ENCODE measurements at places on chromosomes 12 and 14.

GRCh38 chr12:50056639-50056976 is 788 bp upstream of the ASIC1 start:
- DNase-seq: no peak

DNA sequence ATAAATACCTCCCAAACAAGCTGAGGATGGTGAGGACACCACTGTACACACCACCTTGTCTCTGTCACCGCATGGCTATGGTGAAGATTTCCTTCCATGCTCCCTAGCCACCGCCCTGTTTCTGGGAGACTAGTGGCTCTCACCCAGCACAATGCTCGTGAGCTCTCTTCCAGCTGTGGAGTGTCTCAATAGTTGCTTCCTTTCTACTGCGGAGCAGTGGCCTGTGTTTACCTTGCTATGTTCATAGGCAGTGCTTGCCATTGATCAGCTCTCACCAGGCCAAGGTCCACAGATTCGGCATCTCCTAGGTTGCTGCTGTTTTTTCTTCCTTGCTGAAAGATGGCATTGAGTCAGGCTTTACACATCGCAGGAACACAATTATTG is 313.6 kb upstream of the RTL1 start:
- DNase-seq: no peak

GRCh38 chr14:54784657-54785056 is 118.0 kb downstream of the GCH1 start:
- no peak for DNase-seq

- DNase-seq: no peak
These were observed 56.0 kb upstream of the BDKRB2 start for GRCh38 chr14:96148631-96149030.

- DNase-seq: no peak
These were observed 133.0 kb downstream of the NAV3 start for GRCh38 chr12:77963576-77964178.

GRCh38 chr12:102685841-102686240 is 205.5 kb upstream of the IGF1 start:
- DNase-seq: no peak

- no peak for DNase-seq
These were observed 613.5 kb upstream of the TBX3 start for GRCh38 chr12:115297445-115297844.

DNA sequence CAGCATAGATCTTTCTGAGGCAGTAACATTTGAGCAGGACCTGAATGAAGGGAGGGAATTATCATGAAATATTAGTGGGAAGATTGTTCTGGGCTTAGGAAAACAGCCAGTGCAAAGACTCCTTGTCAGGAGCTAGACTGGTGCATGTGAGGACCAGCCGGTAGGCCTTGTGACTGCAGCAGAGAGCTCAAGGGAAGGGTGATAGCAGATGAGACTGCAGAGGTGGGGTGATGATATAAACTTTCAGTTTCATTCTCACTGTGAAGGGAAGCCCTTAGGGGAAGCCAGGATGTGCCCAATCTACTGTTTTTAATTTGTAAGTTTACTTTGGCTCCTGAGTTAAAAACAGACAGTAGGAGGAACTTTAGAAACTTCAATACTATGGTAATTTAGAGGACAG is 12.4 kb downstream of the IL22 start:
- no peak for DNase-seq

- no peak for DNase-seq
These were observed 21.7 kb downstream of the TMBIM6 start for GRCh38 chr12:49763006-49763591.

DNA sequence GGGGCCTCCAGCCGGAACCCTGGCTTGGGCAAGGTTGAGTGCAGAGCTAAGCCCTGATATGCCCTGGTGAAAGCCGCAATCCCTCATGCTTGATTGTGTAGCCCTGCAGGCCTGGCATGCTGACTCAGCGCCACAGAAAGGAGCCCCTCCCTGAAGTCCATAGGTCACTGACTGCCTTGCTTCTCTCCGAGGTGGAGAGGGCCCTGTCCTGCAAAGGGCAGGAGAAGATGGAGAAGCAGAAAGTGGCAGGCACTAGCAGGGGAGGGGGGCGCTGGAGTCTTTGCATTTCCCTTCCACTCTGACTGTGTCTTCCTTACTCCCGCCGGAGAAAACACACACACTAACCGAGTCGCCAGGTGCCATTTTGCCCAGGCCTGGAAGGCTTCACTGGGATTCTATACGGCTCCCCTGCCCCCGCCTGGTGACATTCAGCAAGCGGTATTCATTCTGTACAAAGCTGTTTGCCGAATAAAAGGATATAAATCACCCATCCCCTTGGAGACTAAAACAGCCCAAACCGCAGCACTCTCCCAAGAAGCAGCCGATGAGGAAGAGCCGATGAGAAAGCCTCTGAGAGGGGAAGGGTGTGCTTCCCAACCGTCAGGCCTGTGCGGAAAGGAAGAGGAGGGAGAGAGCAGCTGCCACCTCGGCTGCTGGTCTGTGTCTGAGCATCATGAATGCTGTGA is 69.8 kb downstream of the SLC6A12 start:
- no peak for DNase-seq

- no peak for DNase-seq
These were observed 60.2 kb upstream of the STXBP6 start for GRCh38 chr14:25110106-25110505.

- no peak for DNase-seq
These were observed 38.8 kb downstream of the TESC start for GRCh38 chr12:117060246-117060928.

DNA sequence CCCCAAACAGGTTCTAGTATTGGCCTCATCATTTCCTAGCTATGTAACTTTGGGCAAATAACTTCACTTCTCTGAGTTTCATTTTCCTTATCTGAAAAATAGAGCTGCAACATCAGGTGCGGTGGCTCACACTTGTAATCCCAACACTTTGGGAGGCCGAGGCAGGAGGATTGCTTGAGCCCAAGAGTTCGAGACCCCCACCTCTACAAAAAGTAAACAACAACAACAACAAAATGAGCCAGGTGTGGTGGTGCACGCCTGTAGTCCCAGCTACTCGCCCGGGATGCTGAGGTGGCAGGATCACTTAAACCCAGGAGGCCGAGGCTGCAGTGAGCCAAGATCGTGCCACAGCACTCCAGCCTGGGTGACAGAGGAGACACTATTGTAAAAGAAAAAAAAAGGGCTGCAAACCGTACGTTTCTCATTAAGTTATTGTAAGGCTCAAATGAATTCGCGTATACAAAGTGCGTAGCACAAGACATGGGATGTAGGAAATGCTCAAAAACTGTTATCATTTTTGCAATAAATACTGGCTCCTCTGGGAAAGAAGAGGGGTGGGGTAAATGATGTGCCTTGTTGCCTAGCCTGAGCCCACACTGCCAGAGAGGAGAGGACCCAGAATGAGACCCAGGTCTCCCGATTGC is 903 bp downstream of the C12orf76 start:
- DNase-seq: no peak

DNA sequence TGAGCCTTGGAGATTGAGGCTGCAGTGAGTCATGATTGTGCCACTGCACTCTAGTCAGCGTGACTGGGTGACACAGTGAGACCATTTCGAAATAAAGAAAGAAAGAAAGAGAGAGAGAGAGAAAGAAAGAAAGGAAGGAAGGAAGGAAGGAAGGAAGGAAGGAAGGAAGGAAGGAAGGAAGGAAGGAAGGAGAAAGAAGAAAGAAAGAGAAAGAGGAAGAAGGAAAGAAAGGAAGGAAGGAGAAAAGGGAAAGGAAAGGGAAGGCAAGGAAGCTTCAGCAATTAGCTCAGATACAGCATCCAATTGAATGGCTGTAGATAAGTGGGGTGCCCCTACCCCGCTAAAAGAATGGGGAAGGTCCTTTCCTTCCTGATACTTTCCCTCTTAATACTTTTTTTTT is 9.5 kb upstream of the NAA30 start:
- no peak for DNase-seq

DNA sequence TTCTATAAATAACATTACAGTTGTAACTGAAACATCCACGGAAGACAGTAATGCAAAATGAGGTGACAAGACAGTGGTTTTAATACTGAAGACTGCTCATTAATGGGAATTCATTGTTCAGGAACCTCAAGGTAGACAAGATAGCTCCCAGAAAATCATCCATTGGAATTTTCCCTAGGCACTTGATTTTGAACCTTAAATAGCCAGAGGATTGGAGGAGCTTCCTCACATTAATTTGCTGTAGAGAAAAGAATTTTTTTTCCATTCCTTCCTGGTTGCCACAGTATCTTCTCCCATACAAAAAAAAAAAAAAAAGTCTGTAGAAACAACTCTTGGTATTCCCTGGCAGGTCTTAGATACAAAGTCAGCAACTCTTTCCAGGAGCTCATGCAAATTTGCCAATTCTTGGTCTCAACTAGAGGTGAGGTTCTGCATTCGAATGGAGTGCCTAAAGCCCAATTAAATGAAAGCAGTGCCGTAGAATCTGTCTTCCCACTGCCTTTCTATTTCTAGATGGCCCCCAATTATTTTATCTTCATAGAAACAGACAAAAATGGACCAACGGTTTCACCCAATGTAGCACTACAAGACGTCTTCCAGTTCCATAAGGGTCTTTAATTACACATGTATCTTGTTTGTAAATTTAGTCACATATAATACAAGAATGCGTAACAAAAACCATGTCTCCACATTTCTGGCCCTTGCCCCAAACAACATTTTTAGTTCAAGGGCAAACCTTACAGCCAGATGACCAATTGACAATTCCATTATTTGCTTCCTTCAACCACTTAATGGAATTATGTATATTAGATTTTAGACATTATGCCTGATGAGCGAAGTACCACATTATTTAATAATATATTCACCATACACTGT is 13.5 kb downstream of the SLC38A2 start:
- DNase-seq: no peak

GRCh38 chr14:57845316-57845715 is 20.6 kb downstream of the SLC35F4 start:
- no peak for DNase-seq

- DNase-seq: no peak
These were observed 599.8 kb upstream of the TMEM132C start for GRCh38 chr12:127667131-127667685.

DNA sequence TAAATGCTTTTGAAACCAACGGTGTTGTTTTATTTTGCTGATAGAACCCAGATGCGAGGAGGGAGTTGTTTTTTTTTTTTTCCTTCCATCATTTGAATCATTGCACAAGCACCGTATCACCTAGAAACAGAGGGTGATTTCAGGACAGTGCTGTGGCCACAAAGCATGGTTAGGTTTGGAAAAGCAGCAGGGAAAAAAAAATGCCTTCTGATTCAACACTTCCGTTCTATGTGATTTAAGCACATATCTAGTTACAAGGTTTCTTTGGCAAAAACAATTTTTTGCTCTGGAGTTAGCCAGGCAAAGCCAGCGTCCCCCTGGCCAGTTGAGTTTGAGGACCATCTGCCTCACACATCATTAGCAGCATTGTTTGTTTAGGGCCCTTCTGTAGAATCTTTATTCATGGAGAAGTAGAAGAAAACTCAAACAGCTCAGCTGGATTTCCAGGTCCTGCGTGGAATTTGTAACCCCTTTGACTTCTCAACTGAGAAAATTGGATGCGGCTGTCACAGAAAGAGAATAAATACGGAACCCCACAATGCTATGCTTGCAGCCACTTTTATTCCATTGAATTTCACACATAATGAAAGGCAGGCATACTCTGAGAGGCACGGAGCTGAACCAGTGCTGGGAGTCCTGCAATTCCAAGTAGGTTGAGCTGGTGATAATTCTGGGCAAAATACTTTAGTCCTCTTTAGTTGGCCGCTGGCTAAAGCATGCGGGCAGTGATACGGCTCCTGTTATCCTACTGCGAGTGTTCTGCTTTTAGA is 17.0 kb upstream of the WNT5B start:
- no peak for DNase-seq

GRCh38 chr12:64890873-64891468 is 66.5 kb downstream of the TBC1D30 start:
- peak; percentile 9 for DNase-seq

DNA sequence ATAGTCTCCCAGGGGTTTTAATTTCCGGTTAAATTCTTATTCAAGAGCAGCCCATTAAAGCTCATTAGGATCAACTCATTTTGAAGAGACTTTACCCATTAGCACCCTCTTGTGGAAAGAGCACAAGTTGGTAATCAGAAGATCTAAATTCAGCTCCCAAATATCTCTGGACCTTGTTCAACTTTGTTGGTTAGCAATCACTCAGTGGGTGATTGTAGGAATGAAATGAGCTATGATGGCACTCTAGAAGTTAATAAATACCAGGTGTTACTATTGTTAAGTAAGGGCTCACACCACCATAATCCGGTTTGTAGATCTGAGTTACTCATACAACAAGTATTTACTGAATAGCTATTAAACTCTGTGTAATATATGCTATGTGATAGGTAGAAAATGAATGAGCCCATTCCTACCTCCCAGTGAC is 42.9 kb downstream of the TRIP11 start:
- DNase-seq: no peak

- no peak for DNase-seq
These were observed 1.2 kb upstream of the C14orf180 start for GRCh38 chr14:104578321-104578720.

- DNase-seq: no peak
These were observed 90.0 kb upstream of the PLEKHA5 start for GRCh38 chr12:19039515-19039914.

GRCh38 chr12:117968826-117969659 is at the start of gene KSR2:
Gene KSR2, minus strand, starts transcription at chr12:117968990. Its CDS starts 735 bp downstream, at chr12:117968255.
- peak; percentile 81 for DNase-seq

- no peak for DNase-seq
These were observed 207.5 kb downstream of the PAX9 start for GRCh38 chr14:36869125-36869524.

DNA sequence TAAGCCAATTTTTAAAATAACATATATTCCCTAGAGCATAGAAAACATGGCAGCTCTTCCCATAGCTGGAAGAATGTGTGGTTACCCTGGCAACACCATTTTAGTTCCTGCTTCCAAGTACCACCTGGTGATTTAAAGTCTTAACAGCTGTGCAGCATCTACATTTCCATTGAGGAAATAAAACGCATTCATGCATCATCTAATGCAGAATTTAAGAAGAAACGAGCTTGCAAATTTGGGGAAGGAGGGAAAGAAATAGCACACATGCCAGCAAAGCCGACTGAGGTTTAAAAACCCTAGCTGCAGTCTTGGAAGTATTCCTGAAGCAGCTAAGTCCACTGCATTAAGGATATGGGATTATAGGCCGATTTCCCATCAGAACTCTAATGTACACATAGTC is 22.8 kb upstream of the SLC38A2 start:
- no peak for DNase-seq

DNA sequence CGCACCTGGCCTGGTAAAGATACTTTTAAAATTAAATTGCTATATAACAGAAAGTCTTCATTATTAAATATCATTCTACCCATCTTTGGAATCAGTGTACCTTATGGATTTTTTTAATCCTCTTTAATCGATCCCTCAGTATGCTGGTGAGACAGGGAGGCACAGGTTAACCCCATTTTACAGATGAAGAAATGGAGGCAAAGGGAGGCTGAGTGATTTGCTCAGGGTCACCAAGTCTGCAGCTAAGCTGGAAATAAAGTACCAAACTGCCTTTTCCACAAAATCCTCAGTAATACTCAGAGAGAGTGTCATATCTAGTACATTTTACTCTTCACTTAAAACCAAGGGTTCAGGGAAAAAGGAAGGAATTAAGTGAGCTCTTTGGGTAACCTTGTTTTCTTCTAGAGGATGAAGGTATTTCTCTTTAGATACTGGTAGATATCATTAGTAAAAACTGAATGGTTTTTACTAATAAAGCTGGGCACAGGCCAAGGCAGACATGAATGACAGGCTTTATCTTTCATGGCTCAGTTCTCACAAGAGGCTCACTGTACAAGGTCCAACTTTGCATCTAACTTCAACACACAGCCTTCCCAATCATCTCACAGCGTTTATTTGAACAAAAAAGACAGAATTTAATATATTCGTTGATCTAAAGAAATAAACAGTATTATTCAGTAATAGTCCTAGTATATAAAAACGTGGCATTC is 35.3 kb upstream of the TTC7B start:
- DNase-seq: no peak

GRCh38 chr14:67602076-67602475 is 2.0 kb upstream of the PIGH start:
- DNase-seq: no peak
